Panc1 (cell line): ENCODE measurements at places on chromosomes 5 and 9.

DNA sequence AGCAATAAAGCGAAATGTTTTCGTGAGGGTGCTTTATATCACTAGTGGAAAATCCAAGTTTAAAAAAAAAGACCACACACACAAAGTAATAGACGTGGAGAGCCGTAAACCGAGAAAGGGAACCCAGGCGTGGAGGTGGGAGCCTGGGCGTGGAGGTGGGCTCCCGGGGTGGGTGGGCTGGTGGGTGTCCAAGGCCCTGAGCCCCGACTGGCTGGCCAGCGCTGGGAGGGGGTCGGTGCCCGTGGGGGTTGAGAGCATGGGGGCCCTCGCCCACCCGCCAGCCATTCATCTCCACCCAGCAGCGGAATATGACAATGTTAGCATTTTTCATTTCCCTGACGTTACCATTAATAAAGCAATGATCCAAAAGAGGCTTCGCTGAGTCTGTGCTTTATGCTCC lies 135.0 kb downstream of the MVB12B start:
- DNase-seq = no peak

DNA sequence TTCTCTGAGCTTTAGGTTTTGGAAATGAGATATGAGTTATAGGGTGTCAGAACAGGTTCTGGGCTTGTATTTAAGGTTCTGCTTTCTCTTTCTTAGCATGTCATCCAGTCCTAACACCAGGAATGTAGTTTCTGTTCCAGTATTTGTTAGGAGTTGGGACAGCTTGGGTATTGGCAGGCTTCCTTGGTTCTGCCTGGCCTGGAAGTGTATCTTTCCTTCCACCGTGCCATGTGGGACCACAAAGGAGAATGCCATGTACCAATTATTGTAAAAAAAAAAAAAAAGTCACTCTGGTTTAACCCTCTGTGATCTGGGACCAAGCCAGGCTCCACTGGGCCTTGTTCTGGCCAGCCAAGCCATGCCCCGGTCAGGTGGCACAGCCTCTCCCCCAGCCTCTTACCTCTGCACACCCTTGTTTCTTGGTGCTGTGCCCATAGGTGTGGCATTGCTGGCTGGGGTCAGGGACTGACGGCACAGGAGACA lies 47.8 kb downstream of the ARHGAP26 start:
- no peak for DNase-seq

GRCh38 chr9:125904155-125904851 lies 157.1 kb downstream of the PBX3 start:
- DNase-seq = no peak

DNA sequence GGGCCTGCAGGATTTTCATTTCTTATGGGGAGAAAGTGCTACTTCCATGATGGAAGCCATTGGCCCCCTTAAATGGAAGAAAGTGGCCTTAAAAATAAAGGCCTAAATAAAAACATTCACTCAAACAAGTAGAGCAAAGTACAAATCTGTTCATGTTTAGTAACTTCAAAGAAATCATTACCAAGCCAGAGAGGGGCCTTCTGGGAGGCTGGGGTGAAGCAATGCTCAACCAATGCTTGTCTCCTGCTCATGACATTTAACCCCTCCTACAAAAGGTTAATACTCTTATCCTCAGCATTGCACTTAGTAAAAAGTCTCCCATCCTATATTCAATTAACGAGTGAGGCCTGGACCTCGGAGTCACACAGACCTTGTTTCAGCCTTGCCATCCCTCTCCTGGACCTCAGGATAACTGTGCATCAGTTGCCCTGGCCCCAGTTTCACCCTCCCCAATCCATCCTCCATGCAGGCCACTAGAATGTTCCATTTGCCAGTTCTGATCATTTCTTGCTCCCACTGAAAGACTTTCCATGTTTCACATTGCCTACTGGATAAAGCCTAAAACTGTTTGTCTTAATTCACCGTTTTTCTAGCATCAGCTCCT lies 36.9 kb upstream of the ALDH1B1 start:
- DNase-seq = no peak

- no peak for DNase-seq
Observed at GRCh38 chr5:143796753-143797152, 15.2 kb upstream of the HMHB1 start.

- no peak for DNase-seq
Observed at GRCh38 chr5:132381614-132382013, 12.1 kb downstream of the SLC22A5 start.

DNA sequence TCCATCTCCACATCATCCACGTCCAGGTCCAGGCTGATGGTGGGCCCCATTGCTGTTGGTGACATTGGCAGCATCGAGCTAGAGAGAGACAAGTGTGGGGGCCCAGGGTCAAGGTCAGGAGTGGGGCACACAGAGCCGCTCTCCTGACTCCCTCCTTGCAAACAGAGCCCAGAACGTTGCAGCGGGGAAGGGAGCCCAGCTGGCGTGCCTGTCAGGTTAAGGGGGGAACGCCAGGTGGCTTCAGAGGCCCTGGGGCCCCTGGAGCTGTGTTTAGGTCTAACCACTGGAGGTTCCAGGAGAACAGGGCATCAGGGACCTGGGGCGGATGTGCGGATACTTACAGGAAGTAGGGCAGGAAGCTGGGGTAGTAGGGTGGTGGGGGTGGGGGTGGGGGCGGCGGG lies 7.5 kb downstream of the RNF44 start:
- no peak for DNase-seq

GRCh38 chr9:137107982-137108381 lies 6.6 kb downstream of the DPP7 start:
- no peak for DNase-seq

- no peak for DNase-seq
Observed at GRCh38 chr5:103624035-103624480, 61.5 kb upstream of the NUDT12 start.

DNA sequence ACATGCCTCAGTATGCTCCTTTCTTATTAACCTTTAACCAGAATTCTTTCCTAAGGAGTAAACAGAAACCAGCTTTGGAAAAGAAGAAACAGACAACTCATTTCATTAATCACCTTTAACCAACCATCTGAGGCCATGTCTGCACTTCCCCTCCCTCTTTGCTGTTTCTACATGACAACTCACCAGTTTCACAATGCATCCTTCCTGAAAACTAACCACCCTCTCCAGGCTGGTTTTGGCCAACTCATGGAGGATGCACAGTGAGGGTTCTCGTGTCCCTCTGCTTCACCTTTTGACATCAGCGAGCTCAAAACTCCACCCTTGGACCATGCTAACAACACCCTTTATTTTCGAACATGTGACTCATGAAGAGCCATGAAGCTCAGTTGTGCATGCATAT lies 244.1 kb downstream of the ELAVL2 start:
- DNase-seq = no peak

- DNase-seq = no peak
Observed at GRCh38 chr9:136051453-136051836, 43.6 kb downstream of the NACC2 start.

DNA sequence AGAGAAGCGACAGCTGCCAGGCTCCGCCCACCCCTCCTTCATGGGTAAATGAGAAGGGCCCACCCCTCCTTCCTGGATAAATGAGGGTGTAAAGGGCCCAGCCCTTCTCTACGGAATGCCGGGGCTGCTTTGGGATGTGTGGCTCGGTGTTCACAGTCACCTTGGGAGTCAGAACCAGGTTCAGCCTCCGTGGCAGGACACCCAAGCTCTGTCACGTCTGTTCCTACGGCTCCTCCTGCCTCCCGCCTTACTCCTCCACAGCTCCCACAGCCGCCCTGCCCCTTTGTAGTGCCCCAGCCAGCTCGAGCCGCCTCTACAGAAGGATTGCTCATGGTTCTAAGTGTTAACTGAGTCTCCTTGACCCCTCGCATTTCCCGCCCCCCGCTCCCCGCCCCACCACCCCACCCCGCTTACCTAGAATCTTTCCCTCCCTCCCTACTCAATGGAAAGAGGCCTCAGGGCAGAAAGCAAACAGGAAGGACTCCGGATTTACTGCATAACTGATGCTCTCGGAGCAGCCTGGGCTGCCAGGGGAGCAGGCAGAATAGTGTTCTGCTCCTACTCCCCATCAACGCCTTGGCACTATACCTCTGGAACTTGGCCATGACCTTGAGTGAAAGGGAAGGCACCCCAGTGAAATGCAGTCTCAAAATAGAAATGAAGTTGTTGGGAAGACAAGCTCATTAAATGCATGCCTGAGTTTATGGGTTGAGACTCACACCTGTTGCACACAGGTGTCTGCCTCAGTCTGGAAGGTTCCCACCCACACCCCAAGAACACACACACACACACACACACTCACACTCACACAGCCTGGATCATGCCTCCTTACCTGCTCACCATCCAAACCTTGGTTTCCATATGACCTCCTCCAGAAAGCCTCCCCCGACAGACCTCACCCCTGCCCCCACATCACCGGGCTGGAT lies 59.6 kb downstream of the NEURL1B start:
- no peak for DNase-seq

DNA sequence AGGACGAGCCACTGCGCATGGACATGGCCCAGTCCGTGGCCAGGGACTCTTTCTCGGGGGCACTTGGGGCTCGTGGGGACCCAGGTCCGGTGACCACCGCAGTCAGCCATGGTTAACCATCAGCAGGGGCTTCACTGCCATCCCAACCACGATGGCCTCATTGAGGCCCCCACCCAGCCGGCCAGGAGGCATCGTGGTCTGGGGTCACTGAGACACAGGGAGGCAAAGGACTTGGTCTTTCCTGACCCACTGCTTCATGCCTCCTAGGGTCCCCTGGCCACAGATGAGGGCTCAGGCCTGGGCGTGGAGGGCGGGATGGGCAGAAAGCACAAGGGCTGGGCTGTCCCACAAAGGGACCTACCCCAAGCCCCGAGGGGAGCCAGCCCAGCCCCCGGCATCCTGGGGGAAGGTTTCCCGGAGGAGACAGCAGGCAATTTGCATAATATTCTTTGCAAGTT lies 6.6 kb downstream of the NACC2 start:
- no peak for DNase-seq

DNA sequence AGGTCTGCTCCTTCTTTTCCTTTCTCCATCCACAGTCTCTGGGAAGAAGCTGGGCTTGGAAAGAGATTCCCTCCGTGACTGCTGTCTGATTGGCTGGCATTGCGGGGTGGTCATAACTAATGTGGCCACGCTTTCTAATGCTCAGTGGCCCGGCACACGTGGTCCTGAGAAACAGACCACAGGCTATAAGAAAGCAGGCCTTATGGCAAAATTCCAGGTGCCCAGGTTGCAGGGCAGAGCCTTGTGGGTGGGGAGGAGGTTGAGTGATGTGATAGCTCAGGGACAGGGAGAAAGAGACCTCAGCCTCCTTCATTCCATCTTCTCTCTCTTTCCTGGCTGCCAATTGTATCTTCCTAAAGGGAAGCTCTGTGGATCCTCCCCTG lies 5.4 kb upstream of the SH3PXD2B start:
- DNase-seq = no peak

GRCh38 chr5:89246252-89246651 lies 363.3 kb upstream of the MEF2C start:
- no peak for DNase-seq

DNA sequence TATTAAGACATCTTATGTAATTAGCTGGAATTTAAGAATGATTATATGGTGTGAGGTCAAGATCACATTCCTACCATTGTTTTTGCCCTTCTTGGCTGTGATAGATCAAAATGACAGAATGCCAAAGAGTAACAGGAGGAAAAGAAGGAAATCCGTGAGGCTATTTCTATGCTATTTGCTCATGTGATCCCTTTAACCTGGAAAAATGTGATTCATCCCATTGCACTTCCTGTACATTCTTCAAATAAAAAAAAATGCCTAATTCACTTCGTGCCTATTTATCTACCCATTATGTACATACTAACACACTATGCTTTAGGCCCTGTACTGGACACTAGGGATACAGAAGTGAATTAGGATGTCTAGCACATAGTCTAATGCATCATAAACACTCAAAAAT lies 154.1 kb upstream of the PAPPA start:
- DNase-seq = no peak

DNA sequence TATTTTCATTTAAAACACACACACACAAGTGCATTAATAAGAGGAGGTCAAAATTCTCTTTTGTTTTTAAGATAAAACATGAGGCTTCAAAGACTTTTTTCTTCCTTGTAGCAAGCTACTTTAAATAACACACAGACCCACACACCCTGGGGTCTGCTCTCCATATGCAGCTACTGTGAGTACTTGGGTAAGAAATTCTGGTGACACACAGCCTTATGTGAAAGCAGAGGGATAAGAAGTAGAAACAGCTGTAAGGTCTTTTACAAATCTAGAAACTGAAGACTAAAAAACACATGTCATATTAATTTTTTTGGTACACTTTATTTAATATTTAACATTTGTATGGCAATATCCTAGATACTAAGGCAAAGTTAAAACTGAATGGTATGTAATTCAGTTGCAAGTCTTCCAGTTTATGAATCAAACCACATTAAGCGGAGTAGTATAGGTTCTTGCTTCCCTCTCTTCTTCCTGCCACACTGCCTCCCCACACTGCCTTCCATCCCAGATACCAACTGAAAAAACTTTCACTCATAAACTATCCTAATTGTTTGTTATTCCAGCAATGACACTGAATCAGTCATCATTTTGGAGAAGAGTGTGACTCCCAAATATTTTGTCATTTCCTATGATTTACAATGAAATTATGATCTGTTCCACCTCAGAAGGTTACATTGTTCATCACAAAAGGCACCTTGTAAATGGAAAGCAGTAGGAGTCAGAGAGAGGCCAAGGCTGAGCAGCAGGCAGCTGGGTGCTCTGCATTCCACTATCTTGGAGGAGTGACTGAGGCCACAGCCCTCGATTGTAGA lies 92.0 kb downstream of the PLCXD3 start:
- no peak for DNase-seq

- no peak for DNase-seq
Observed at GRCh38 chr5:148457183-148457620, 73.4 kb downstream of the FBXO38 start.

DNA sequence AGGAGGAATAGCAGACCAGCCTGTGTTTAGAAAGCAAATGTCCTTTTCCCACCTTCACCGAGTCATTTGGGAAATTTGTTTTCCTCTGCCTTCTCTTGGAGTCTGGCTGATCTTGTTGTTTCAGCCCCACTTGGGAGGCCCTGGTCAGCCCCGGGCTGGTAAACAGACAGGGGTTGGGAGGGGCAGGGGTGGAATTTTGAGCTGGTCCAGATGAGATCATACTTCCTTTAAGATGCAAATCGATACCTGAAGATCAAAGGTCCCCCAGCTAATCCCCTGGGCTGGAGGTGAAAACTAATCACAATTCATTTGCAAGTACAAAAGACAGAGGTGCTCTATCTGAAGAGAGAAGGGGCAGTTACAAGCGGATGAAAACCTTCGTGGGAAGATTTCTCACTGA lies 118.4 kb downstream of the PAPPA start:
- no peak for DNase-seq
